Stimulated activated memory B cell treated with anti-CD40 and anti-IgM and Interleukin-4, amounts not matched to agents 10 μg/mL and 1 μg/mL and 100 μg/mL, for 72 hours (primary cell): ENCODE measurements at places on chromosomes 2 and 18.
A peak's percentile ranks its signal among the peaks of the same experiment; 100 is the strongest.

DNA sequence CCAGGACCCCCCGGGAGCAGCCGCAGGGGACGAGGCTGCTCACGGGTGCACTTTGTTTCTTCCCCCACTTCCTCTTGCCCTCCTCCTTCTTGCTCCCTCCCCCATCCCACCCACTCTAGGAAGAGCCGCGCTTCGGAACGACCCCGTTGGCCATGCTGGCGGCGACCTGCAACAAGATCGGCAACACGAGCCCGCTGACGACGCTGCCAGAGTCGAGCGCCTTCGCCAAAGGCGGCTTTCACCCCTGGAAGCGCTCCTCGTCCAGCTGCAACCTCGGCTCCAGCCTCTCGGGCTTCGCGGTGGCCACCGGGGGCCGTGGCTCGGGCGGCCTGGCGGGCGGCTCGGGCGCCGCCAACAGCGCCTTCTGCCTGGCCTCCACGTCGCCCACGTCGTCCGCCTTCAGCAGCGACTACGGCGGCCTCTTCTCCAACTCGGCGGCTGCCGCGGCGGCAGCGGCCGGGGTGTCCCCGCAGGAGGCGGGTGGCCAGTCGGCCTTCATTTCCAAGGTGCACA is 1.3 kb downstream of the SP9 start:
- no peaks in the 10 kb centered on the region for H3K36me3 ChIP-seq
- peak overlapping the region; percentile 44 for H3K4me3 ChIP-seq
- ATAC-seq, result no peak
- no peak overlapping the region for H3K27ac ChIP-seq
- peaks cover 60% of the 10 kb centered on the region for H3K27me3 ChIP-seq
- H3K4me1 ChIP-seq, result peaks cover 22% of the 10 kb centered on the region

GRCh38 chr18:78247615-78248289 is 731.9 kb upstream of the SALL3 start:
- H3K27ac ChIP-seq, result no peak overlapping the region
- no peak for ATAC-seq

GRCh38 chr18:24065906-24066305 is 51.4 kb downstream of the TTC39C start:
- peaks cover 31% of the 10 kb centered on the region for H3K4me1 ChIP-seq
- H3K4me3 ChIP-seq, result no peak overlapping the region
- no peaks in the 10 kb centered on the region for H3K27me3 ChIP-seq
- ATAC-seq, result no peak
- peaks cover 44% of the 10 kb centered on the region for H3K36me3 ChIP-seq

DNA sequence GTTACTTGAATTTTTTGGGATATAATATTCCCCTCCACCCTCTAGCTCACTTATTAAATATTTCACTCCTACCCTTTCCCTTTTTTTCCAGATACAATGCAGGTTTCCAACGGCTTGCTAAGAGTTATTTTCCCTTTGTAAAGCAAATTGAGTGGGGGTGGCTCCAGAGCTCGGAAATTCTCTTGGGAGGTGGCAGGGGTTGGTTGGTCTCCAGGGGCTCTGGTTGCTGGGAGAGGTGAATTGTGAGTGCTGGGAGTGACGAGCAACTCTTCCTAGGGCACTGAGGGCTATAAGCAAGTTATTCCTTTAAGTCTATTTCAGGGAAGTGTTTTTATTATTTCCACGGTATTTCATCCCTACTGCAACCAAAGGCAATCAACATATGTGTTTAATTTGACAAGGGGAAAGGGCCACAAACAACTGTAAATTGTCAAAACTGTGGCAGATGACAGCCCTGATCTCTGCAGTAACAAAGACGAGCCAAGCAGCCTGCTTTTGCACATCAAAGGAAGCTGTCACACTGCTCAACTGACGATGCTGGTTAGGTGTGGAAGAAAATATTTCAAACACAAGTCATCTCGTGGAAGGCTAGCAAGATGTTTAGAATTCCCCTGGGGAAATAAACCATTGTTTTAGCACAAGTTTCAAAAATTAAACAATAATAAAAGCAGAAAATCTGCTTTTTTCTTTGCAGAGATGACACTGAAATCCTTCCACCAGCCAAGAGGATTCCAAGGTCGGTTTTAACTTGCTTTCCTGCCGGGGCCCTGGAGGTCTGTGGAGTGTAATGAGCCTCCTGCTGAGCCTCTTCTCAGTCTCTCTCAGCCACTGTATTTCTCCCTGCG is 34.8 kb upstream of the ASXL2 start:
- H3K36me3 ChIP-seq, result no peaks in the 10 kb centered on the region
- no peak for ATAC-seq
- H3K4me3 ChIP-seq, result no peak overlapping the region
- H3K27ac ChIP-seq, result no peak overlapping the region

GRCh38 chr2:237122214-237122666 is 36.6 kb downstream of the COPS8 start:
- no peaks in the 10 kb centered on the region for H3K36me3 ChIP-seq
- no peaks in the 10 kb centered on the region for H3K27me3 ChIP-seq
- peak; percentile 58 for ATAC-seq
- no peak overlapping the region for H3K4me3 ChIP-seq

DNA sequence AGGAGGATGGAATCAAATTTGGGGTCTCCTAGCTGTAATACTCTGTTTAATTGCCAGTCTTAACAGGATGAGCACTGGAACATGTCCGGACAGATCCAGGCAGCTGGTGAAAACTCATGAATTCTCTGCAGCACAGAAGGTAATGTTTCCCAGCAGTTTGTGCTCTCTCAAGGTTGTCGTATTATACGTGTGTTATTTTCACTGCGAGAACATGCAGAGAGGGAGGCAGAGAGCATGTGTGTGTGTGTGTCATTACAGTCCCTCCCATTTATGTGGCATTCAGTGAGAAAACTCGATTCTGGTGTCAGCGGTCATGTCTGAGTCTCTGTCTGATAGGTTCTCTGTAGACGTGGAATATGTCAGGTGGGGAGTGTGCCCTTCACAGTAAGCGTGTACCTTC is 150.2 kb upstream of the POU3F3 start:
- H3K4me1 ChIP-seq, result no peaks in the 10 kb centered on the region
- H3K36me3 ChIP-seq, result no peaks in the 10 kb centered on the region
- no peak for ATAC-seq
- no peaks in the 10 kb centered on the region for H3K27me3 ChIP-seq
- no peak overlapping the region for H3K27ac ChIP-seq
- H3K4me3 ChIP-seq, result no peak overlapping the region

DNA sequence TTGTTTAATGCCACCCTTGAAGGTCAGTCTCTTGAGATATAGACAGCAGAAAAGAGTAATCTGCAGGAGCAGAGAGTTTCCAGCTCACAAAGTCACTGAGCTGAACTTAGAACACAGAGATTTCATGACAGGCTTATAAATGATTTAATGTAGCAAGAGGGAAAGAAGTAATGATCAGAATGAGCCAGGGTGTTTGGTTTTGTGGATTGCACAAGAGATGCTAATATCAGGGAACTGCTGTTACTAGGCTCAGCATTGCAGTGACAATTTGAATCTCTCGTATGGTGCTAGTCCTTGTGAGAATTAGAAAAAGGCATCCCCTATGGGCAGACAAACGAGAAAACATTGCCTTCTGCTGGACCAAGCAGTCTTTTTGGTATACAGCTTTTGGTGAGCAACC is 61.7 kb upstream of the ITGB6 start:
- H3K27ac ChIP-seq, result no peak overlapping the region
- no peak overlapping the region for H3K4me3 ChIP-seq
- H3K36me3 ChIP-seq, result peaks cover 6% of the 10 kb centered on the region

GRCh38 chr2:192390401-192390800 is 195.7 kb upstream of the TMEFF2 start:
- H3K27me3 ChIP-seq, result no peaks in the 10 kb centered on the region
- H3K27ac ChIP-seq, result no peak overlapping the region
- no peak overlapping the region for H3K4me3 ChIP-seq
- no peak for ATAC-seq

DNA sequence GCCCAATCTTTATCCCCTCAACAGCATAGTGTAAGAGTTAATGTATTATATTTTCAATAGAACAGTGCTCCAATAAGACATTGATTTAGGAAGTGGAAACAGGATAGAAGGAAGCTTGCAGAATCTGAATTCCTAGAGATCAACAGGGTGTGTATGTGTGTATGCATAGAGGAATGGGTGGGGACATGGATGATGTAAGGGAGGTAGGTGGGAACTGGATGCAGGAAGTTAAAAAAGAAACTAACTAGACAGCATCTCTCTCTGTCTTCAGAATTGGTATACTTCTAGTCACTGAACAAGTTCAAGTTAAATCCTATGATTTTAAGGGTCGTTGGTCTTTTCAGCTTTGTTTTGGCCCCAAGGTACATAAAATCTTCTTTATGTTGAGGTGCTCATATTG is 196.6 kb downstream of the PMAIP1 start:
- no peak overlapping the region for H3K4me3 ChIP-seq
- no peak overlapping the region for H3K27ac ChIP-seq
- H3K36me3 ChIP-seq, result no peaks in the 10 kb centered on the region
- H3K4me1 ChIP-seq, result no peaks in the 10 kb centered on the region
- ATAC-seq, result no peak

- ATAC-seq, result no peak
- no peaks in the 10 kb centered on the region for H3K4me1 ChIP-seq
- peaks cover 35% of the 10 kb centered on the region for H3K36me3 ChIP-seq
- H3K27me3 ChIP-seq, result no peaks in the 10 kb centered on the region
- no peak overlapping the region for H3K27ac ChIP-seq
Observed at GRCh38 chr2:3493615-3494007, 25.7 kb downstream of the ADI1 start.

DNA sequence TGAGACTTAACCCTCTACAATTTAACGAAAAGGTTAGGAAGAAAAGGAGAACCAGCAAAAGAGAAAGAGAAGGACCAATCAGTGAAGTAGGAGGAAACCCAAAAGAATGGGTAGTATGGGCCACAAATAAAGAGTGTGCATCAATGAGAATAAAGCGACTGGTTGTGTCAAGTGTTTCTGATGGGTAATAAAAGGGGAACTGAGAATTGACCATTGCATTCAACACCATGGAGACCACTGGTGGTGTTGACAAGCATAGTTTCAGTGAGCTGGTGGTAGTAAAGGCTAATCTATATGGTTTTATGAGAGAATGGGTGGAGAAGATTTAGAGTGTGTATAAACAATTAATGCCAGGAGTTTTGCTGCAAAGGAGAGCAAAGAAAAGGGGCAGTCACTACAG is 75.4 kb downstream of the CSRNP3 start:
- no peak overlapping the region for H3K27ac ChIP-seq
- no peaks in the 10 kb centered on the region for H3K27me3 ChIP-seq
- ATAC-seq, result peak; percentile 56
- no peaks in the 10 kb centered on the region for H3K4me1 ChIP-seq
- no peaks in the 10 kb centered on the region for H3K36me3 ChIP-seq

- H3K4me1 ChIP-seq, result peaks cover 31% of the 10 kb centered on the region
- peak; percentile 78 for ATAC-seq
- peak overlapping the region; percentile 46 for H3K4me3 ChIP-seq
- H3K36me3 ChIP-seq, result no peaks in the 10 kb centered on the region
- no peaks in the 10 kb centered on the region for H3K27me3 ChIP-seq
- H3K27ac ChIP-seq, result peak overlapping the region; percentile 82
Observed at GRCh38 chr2:144607891-144608521, 88.1 kb upstream of the ZEB2 start.

DNA sequence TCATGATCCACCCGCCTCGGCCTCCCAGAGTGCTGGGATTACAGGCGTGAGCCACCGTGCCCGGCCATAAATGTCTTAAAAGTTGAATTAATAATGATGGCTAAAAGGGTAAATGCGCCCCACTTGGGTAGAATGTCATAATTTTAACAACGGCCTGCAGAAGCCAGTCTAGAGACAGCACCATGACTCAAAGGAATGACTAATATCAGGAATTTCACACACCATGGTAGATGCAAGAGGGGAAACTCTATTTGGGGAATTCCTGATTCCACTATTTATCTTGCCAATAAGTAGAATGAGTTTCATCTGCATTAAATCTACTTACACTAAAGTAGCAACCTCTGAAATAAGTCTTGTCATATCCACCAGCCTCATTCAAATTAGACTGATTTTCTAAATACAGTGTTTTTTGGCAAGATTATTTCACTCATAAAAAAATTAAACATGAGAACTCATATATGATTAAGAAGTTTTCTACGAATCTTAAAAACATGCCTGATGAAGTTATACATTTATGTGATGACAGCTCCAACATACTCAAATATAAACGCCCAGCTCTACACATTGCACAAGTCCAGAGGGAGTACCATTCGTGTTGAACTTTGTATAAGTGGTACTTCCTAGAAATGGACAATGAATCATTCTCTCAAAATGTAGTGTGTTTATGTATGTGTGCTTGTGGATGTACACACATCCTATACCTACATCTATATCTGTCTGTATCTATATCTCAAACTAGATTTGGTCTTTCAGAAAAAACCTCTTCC is 309.7 kb downstream of the IRS1 start:
- no peak overlapping the region for H3K27ac ChIP-seq
- ATAC-seq, result peak; percentile 61
- H3K4me3 ChIP-seq, result no peak overlapping the region
- H3K4me1 ChIP-seq, result no peaks in the 10 kb centered on the region

GRCh38 chr2:201182650-201183364 is at the start of gene CASP10:
Gene CASP10, plus strand, starts transcription at chr2:201183141. Its CDS starts 2,637 bp downstream, at chr2:201185778.
- peaks cover 5% of the 10 kb centered on the region for H3K36me3 ChIP-seq
- peak within 1 kb of the TSS; percentile 91 for H3K4me3 ChIP-seq
- peak within 1 kb of the TSS; percentile 89 for H3K27ac ChIP-seq

DNA sequence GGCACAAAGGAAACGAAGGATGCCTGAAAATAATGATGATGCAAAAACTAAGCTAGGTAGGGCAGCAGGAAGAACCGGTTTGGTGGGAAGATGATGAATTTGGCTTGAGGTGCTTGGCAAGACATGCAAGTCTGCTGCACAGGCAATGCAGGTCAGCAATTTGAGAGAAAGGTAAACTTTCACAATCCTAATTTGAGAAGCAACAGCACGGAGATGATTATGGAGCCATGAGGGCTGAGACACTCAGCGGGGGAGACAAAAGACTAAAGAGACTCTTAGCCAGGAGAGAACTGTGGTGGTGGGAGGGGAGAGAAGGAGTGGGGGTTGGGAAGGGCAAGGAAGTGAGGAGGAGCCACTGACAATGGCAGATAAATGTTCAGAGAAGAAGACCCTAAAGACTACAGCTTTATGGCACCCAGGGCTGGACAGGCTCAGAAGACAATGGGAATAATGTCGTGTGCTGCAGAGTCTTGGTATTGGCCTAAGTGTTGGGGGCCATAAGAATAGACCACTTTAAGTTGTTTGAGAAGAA is 19.4 kb upstream of the RNF149 start:
- H3K27ac ChIP-seq, result no peak overlapping the region
- no peak overlapping the region for H3K4me3 ChIP-seq
- ATAC-seq, result no peak
- H3K27me3 ChIP-seq, result no peaks in the 10 kb centered on the region

DNA sequence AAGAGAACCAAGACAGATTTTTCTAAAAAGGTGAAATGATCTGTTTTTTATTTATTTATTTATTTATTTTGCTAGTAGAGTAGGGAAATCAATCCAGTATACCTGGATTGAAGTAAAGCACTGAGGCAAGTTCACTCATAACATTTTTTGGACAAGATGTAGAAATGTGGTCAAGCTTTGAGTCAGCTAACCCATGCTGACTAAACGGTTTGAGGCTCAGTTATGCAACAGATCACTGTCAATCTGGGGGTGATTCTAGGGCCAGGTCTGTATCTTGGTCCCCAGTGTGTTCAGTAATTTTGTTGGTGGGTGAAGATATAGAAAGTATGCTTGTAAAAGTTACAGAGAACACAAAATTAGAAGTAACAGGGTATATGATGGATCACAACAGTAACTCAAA is 60.2 kb downstream of the RMDN2 start:
- H3K4me1 ChIP-seq, result peaks cover 8% of the 10 kb centered on the region
- no peak overlapping the region for H3K27ac ChIP-seq
- peaks cover 4% of the 10 kb centered on the region for H3K36me3 ChIP-seq
- H3K4me3 ChIP-seq, result no peak overlapping the region
